ENCODE measurements at places on chromosomes 12 and 14. TPM values are rescaled to one million over a fixed set of nuclear protein-coding genes. Genes with fewer than 3 reads are reported as not detected.

GRCh38 chr14:61089126-61089750 lies 108.2 kb downstream of the SLC38A6 start:
- DNase-seq = no peak

DNA sequence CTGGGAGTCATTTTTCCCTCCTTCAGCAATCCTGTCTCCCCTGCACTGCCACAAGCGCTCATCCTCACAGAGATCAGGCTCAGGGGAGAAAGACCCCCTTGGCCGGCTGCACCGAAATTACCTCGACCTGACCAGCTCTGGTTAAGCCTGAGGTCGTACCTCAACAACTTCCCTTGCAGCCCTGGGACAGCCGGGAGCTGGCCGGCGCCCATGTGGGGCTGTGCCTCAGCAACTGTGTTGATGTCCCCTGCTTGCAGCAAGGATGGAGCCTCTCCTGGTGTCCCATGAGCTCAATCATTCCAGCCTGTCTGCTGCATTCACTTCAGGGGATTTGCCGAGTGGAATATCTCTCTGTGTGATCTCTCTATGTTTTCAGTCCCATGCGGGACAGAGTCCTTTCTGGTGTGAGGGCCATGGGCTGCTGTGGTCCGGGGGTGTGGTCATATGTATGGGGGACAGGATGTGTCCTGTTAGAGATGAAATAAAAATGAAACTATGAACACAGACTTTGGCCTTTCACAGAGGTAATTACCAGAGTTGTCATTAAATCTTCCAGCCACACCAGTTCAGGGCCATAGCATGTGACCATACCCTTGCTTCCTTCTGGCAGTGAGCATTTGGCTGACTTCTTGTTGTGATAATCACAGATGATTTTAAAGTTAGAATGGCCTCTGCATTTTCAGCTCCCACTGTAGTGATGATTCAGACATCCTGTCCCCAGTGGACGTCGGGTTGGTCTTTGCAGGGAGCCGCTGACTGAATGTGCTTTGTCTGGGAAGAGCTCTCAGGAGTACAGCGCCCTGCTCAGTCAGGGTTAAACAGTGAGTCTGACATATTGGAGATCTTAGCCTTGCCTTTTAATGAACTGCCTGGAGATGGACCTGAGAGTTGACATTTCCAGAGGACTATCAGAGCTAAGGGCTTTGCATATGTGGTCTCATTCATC lies 405.9 kb downstream of the AACS start:
- DNase-seq = no peak

- DNase-seq = no peak
Measured at GRCh38 chr14:66022526-66022925, 463.6 kb upstream of the CCDC196 start.

Gene KLHL28
- 8.8 TPM for total RNA-seq

DNA sequence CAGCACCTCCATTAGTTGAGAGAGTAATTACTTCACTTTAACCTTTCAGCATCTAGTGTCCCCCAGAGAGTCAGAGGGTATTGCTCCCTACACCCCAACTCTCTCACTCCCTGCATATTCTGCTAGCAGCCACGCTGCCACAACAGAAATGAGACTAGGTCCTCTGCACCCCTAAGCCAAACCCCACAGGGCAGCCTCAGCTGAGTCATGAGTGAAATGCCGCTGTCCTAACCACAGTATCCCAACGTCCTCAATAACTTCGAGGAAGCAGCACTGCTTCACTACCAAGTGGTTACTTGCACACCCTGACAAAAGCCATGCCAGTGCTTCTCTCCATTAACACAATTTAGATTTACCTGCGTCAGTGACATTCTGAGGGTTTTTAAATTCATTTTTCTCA lies 6.9 kb upstream of the LYZ start:
- no peak for DNase-seq

Gene NELL2
- not detected for total RNA-seq

DNA sequence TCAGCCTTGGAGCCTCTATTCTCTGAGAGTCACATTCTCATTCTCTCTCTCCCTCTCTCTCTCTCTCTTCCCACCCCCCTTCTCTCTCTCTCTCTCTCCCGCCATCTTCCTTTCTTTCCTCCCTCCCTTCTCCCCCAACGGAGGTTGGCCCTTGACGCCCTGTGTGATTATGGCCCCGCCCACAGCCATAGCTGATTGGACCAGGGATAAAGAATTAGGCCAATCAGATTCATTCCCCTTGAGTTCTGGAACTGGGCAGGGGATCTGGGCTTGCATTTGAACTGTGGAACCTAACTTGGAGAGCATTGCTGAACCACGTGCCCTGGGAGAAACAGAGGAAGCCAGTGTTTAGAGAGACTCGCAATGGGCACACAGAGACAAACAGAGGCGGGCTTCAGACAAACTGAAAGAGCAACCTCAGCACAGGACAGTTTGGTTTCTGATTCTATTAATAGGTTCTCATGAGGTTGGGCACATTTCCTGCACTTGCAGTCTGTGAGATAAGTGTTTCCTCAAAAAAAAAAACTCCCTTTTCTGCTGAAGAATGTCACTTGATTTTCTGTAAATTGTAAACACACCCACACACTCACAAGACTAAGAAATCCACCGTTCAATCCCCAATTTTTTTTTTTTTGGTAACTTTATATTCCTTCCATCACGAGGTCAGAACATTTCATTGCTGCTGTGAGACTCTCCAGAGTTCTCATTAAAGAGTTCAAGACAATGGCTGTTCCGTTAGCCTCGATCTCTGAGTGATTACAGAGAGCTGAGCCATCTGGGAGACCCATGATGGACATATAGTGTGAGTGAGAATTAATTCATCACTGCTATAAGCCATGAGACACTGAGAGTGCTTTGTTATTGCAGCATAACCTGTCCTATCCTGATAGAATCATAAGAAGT lies 3.5 kb upstream of the P2RX7 start:
- DNase-seq = peak; percentile 53

Gene ST8SIA1
- 0.07 TPM for total RNA-seq

GRCh38 chr12:52266514-52266913 lies 7.9 kb upstream of the KRT86 start:
- DNase-seq = no peak

Gene TRHDE
- total RNA-seq = not detected

DNA sequence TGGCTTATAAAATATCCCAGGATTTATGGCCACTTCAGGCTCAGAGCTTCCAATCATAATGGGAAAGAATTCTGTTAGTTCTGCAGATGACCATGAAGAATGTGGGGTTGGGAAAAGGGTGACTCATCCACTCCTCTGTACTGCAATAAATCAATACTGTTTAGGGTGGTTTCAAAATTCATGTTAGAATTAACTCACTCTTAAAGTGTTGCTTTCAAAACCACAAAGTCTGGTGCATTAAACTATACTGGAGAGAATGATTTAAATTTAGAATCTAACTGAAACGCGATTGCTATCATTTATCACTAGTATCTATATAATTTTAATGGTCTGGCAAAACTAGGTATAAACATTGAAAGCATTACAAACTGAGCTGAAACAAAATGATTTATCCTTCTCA lies 798 bp downstream of the CCDC198 start:
- no peak for DNase-seq

Gene PTPRO
- not detected for total RNA-seq

Gene PTPRQ
- not detected for total RNA-seq

GRCh38 chr14:49966304-49966809 lies 73.5 kb downstream of the ARF6 start:
- DNase-seq = no peak

Gene LIN7A
- total RNA-seq = 0.07 TPM

Gene MANSC4
- not detected for total RNA-seq

- no peak for DNase-seq
Measured at GRCh38 chr14:20204721-20205120, 14.0 kb downstream of the OR11G2 start.

Gene WDR89
- total RNA-seq = 14.7 TPM

Gene STYK1
- 21.8 TPM for total RNA-seq

DNA sequence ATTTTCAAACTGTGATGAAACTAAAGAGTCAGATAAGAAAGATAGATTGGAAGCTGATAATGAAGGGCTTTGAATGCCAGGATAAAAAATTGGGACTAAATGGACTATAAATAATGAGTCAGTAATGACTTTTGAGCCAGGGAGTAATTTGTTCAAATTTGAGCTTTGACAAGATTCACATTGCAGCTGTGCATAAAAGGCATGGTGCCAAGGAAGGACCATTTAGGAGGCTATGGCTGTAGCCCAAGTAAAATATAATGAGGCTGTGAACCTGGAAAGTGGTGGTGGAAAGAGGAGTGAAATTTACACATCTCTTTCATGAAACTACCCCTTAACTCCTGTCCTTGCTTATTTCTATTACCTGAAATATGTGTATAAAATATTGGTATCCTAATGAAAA lies 218.5 kb downstream of the SLC6A15 start:
- DNase-seq = no peak

GRCh38 chr12:92065639-92066038 lies 80.0 kb downstream of the BTG1 start:
- DNase-seq = no peak

GRCh38 chr14:52900731-52901130 lies 50.1 kb downstream of the FERMT2 start:
- DNase-seq = no peak

DNA sequence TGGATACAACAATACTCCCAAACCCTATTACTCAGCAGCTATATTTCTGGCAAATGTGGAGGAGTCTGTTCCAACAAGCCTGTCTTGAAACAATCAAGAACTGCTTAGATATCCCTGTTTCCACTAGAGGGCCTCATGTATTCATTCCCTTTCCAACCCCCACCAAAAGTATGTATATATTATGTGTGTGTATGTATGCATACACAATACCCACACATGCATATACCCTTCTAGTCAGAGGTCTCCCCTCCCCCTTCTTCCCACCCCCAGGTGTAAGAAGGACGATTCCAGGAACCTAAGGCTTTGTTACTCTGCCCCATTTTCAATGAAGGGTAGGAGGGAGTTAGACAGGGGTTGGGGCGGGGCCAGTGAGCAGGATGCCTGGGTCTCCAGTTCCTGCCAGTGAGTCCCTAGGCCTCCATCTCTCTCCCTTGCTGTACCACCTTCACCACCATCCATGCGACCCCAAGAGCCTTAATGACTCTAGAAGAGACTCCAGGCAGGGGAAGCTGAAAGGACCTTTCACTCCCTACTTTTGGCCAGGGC lies at the start of gene DGKA:
Gene DGKA (plus strand): TSS at position 392 of the 546 bp plus-strand sequence. CDS start 5,342 bp downstream, outside the sequence.
- no peak for DNase-seq

- DNase-seq = no peak
Measured at GRCh38 chr14:47541662-47542061, 133.7 kb downstream of the MDGA2 start.

DNA sequence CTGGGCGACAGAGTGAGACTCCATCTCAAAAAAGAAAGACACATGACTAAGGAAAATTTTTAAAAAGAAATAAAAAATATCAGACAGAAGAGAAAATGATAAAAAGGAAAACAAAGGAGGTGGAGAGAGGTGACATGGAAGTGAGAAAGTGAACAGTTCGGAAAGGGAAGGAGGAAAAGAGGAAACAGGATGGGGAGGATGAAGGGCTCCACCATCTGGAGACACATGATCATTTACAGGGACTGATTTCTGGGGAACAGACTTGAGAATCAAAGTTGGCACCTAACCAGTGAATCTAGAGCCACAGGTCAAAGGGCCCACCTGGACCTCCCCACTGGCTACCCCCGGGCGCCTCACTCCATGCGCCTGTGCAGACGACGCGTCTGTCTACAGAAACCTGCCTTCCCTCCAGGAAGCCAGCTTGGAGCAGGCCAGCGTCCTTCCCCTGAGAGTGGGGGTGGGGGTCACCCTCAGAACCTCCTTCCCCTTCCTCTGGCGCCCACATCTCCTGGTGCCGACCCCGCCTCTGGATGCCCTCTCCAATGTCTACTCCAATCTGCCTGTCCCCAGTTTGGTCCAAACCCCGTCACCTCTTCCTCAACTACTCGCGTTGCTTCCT lies 60.5 kb downstream of the AMN start:
- DNase-seq = no peak

Data from pulmonary artery endothelial cell (primary cell).